Stimulated activated CD8-positive, alpha-beta memory T cell treated with anti-CD3 and anti-CD28 coated beads, Interleukin-4, amount 100 ng/mL, for 1 hour (primary cell): ENCODE measurements at places on chromosomes 1 and 21.

GRCh38 chr1:4944911-4945310, 290.5 kb downstream of the AJAP1 start:
- no peak for DNase-seq

DNA sequence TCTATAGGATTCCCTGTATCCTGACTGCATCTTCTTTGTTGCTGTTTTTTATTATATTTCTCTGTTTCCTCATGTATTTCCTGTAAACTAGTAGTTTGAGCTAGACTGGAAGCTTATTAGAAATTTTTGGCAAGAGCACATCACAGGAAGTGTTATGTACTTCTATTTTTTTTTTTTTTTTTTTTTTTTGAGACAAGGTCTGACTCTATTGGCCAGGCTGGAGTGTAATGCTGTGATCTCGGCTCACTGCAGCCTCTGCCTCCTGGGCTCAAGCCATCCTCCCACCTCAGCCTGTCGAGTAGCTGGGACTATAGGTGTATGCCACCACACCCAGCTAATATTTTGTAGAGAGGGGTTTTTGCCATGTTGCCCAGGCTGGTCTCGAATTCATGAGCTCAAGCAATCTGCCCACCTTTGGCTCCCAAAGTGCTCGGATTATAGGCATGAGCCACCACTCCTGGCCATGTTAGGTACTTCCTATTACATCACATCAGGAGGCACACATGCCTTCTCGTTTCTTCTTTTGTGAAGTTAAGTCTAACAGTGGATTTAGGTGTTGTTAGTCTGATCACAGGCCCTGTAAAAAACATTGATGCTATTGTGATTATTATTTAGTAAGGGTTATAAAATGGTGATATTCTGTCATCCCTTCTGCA, 12.5 kb downstream of the C1orf21 start:
- DNase-seq = no peak

DNA sequence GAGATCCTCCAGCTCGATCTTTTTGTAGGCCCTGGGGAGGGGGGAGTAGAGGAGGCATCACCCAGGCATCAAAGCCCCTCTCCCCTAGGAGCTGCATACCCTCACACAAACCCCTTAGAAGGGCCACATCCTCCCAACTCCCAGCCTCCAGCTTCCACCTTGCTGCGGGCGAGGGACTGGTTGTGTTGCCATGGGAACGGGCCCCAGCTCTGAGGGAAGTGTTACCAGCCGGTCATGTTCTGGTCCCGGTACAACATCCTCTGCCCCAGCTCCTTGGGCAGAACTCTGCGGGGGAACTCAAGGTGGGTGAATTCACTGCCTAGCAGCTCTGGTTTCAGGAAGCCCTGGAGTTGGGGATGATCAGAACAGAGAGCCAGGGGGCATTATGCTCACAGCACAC, 4.1 kb downstream of the PPM1J start:
- DNase-seq = no peak

- no peak for DNase-seq
Measured at GRCh38 chr1:244941121-244941520, 76.8 kb upstream of the HNRNPU start.

DNA sequence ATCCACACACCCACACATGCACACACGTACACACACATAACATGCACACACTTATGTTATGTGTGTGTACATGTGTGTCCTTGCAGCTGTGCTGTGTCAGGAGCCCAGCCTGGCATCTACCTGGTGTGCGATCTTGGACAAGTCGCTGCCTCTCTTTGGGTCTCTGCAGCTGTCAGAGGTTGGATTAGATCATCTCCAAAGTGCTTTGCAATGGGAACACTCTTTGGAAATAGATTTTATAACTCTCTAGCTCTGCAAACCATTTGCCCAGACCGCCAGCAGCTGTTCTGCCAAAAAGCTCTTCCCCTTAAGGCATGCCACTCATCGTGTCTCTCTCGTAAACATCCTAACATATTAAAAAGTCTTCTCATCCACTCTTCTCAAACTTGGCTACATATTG, 4.7 kb downstream of the PKP1 start:
- no peak for DNase-seq

DNA sequence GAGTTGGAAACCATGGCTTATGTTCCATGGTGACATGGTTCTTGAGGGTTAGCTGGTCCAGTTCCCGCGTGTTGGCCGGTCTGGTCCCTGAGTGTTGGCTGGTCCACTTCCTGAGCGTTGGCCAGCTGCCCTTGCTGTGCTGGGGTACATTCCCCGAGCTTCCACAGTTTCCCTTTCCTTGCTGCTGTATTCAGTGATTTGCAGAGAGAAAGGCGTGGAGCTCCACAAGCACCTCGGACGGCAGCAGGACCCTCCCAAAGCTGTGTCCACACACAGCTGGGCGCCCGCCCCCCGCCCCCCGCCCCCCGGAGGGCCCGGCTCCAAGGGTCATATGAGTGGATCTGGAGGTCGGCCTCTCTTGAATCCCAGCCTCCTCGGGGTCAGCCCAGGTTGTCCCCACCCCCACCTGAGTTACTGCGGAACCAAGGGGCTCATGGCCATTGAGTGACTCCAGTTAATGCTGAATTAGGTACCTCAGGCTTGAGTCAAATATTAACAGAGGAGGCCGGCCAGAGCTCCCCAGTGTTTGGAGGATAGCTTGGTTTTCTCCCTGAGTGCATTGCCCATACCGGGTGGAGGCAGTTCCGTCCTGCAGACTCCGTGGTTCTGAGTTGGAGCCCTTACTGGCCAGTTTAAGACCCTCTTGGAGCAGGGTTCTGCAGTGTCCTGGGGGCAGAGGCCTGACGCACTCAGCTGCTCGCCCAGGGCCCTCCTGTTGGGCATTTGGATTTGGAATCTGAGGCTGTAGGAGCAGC, 18.4 kb downstream of the COL18A1 start:
- no peak for DNase-seq

DNA sequence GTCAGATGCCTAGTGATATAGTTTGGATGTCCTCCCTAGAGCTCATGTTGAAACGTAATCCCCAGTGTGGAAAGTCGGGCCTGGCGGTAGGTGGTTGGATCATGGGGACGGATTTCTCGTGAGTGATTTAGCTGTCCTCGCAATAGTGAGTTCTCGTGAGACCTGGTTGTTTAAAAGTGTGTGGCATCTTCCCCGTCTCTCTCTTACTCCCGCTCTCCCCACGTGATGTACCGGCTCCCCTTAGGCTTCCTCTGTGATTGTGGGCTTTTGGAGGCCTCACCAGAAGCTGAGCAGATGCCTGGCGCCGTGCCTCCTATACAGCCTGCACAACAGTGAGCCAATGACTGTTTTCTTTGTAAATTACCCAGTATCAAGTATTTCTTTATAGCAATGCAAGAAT, 264.5 kb downstream of the TTLL7 start:
- DNase-seq = no peak
